Fibroblast of lung (primary cell): ENCODE measurements at places on chromosomes 4 and X. TPM values are rescaled to one million over a fixed set of nuclear protein-coding genes. Genes with fewer than 3 reads are reported as not detected.

Gene BEND2
- total RNA-seq, result not detected in 2 replicates

Gene GASK1B
- 18.2 and 23.6 TPM in 2 replicates for total RNA-seq

Gene UGT8
- under 0.01 TPM in 1 of 2 replicates, not detected in the other for total RNA-seq

Gene GYG2
- total RNA-seq, result 5.4 and 10.6 TPM in 2 replicates

Gene TCEAL9
- 89.5 and 107 TPM in 2 replicates for total RNA-seq

Gene PRDM5
- total RNA-seq, result 19.0 TPM in 2 replicates

Gene MAGEA1
- total RNA-seq, result not detected in 2 replicates

Gene CFAP47
- total RNA-seq, result not detected in 2 replicates

Gene MAGIX
- 1.0 and 1.7 TPM in 2 replicates for total RNA-seq

Gene ASB12
- total RNA-seq, result not detected in 2 replicates
